NCI-H1930 (cell line): ENCODE measurements at places on chromosomes 12 and 14.

- no peak for DNase-seq
Measured at GRCh38 chr12:32466187-32466586, 66.8 kb downstream of the FGD4 start.

GRCh38 chr12:124906606-124907261 is 7.7 kb downstream of the UBC start:
- DNase-seq = no peak

DNA sequence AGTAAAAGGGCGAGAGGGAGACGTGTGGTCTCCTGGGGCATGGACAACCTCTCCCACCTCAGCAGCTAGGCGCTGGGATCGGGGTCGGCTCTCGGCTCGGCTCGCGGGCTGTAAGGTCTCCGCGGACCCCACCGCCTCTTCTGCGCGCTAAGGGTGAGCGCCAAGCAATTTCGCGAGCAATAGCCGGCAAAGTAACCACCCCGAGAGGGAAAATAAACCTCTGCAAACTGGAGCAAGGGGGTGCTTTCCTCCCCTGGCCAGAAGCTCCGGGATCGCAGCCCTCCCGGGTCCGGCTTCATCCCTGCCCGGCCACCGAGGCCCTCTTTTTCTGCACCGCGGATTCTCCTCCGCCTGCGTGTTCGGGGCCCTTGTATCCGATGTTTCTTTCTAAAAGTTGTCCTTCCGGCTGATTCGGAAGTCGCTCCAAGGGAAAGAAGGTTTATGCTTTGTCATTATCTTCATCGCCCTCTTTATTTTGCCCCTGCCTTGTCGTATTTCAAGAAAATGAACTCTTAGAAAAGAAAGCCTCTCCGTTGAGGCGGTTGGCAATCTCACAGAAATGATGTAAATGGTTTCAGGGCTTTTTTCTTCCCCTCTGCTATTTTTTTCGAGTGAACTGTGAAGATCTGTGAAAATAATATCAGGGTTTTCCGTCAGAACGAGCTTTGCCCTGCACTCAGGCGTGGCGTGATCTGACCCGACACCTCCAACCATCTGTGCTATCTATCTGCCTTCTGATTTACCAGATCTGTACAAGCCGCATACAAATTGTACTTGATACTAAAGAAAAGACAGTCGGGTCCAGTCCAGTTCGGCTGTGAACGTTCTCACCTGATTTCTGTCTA is 1.7 kb upstream of the SIX6 start:
- DNase-seq = no peak

GRCh38 chr12:25121110-25121509 is 73.8 kb downstream of the DNAI7 start:
- DNase-seq = no peak

- no peak for DNase-seq
Measured at GRCh38 chr12:7499636-7500035, 3.9 kb downstream of the CD163 start.

DNA sequence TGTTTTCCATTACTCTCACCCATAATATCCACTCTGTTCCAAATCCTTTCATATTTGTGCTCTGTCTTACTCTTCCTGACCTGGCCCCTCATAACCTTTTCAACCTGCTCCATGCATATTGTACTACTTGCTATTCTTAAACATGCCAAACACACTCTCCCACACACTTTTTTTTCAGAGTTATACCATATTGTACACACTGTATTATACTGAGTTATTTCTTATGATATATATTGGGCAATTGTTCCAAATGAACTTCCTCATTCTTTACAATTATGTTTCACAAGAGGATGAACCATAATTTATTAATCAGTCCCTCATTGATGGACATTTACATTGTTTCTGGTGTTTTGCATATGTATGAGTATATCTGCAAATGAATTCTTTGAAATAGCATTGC is 18.5 kb downstream of the ATL1 start:
- DNase-seq = no peak

GRCh38 chr14:26925876-26926584 is 328.2 kb upstream of the NOVA1 start:
- no peak for DNase-seq

DNA sequence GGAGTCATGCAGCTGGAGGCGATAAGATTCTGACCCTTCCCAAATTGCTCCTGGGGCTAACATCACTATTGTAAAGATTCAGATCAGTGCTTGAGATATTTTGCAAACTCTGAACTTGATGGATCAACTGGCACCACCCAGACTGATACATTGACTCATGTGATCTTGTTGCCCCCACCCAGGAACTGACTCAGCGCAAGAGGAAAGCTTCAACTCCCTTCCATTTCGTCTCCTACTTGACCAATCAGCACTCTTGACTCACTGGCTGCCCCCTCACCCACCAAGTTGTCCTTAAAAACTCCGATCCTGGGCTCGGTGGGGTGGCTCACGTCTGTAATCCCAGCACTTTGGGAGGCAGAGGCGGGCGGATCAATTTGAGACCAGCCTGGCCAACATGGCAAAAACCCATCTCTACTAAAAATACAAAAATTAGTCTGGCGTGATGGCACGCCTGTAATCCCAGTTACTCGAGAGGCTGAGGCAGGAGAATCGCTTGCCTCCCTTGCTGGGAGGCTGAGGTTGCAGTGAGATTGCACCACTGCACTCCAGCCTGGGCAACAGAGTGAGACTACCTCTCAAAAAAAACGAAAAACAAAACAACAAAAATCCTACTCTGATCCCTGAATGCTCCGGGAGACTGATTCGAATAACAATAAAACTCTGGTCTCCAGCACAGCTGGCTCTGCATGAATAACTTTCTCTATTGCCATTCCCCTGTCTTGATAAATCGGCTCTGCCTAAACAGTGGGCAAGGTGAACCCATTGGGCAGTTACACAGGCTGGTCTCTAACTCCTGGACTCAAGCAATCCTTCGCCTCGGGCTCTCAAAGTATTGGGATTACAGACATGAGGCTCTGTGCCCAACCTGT is 9.8 kb upstream of the ARF6 start:
- DNase-seq = no peak

- DNase-seq = no peak
Measured at GRCh38 chr12:75389061-75389460, 1.8 kb upstream of the GLIPR1L2 start.

DNA sequence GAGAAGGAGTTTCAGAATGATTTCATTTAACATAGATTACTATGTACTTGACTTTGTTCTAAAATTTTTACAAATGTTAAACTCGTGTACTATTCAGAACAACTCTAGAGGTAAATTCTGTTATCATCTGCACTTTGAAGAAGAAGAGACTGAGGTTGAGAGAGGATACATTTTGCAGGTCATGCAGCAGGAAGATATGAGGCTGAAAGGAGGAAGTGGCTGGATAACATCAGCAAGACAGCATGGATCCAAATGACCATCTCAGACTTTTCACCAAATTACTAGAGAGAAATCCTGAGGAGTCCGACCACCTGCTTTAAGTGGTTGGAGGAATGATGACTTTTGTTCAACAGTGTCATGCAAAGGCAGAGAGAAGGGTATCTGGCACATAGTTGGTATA is 84.9 kb downstream of the ASCL4 start:
- DNase-seq = no peak

- DNase-seq = no peak
Measured at GRCh38 chr12:29398495-29398894, 17.5 kb upstream of the ERGIC2 start.

GRCh38 chr14:20801726-20802125 is 918 bp downstream of the RNASE1 start:
- no peak for DNase-seq

DNA sequence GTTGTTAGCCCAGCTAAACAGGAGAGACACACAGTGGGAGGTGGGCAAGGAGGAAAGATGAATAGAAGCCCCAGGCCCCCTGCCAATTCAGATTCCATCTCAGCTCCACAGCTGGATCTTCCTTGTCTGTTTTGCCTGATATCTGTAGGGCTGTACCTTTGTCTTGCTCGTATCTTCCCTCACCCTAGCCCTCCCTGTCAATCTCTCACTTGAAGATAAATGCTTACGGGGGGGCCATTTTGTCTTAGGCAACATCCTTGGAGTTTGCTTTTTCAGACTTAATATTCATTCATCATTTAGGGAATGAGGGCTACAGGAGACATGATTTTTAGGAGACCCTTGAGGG is 2.4 kb downstream of the KIF5A start:
- DNase-seq = no peak

GRCh38 chr12:42332301-42333285 is 6.6 kb downstream of the PPHLN1 start:
- peak; percentile 20 for DNase-seq

DNA sequence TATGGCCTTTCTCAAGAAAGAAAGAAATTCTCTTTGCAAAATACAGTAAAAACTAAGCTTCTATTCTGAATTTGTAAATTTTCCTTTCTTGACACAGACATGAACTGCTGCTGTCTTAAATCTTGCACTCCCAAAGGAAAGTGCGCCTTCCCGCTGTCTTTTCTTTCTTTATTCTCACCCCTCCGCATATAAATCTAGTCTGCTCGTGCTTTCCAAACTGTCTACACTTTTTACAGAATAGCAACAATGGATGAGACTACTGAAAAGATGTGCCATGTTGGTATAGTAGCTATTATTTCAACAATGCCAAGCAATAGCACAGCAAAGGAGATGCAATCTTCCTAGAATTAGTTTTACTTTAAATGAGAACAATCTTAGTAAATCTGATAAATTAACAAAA is 328.8 kb upstream of the PDE3A start:
- DNase-seq = no peak

GRCh38 chr14:21536418-21537089 is 10.4 kb upstream of the SALL2 start:
- DNase-seq = no peak
